ENCODE measurements at places on chromosomes 1 and 21.

DNA sequence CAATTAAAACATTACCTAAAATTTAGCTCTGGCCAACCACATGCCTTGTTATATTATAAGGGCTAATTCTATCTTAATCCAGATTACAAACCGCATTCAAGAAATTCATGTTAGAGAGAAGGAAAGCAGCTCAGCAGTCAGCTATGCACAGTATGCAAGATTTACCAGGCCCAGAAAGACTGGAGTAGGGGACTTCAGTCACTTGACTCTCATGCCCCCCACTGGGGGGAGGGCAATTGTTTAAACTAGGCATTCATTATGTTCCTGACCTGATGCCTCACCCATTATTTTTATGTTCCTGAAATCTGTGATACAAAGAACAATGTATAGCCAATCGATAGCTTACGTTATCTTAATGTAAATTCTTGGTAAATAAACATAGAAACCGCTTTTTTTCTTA is 96.9 kb downstream of the ZNF644 start:
- peak; percentile 72 for DNase-seq

DNA sequence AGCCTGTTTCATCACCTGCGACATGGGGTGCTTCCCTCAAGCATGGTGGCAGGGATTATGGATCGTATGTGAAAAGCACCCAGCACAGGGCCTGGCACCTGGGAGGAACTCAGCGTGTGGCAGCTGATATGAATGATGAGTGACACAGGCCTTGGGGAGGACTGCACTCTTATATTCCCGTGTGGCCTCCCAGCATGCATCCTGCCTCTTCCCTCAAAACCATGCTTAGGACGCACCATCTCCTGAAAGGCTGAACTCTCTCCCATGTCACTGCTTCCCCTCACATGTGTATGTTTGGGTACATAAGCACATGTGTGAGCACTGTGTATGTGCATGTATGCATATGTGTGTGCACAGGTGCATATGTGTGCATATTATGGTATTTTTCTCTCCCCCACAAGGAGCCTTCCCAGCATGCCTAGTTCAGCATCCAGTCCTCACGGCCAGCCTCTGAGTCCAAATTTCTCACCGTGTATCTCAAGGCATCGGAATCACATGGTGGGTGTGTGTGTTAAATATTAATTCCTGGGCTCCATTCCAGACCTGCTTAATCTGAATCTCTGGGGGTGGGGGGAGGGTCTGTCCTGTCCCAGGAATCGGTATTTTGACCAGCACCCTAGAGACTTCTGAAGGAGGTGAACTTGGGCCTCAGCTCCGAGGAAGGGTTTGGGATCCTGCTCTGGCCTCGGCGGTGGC is 12.8 kb downstream of the MYOM3 start:
- no peak for DNase-seq

DNA sequence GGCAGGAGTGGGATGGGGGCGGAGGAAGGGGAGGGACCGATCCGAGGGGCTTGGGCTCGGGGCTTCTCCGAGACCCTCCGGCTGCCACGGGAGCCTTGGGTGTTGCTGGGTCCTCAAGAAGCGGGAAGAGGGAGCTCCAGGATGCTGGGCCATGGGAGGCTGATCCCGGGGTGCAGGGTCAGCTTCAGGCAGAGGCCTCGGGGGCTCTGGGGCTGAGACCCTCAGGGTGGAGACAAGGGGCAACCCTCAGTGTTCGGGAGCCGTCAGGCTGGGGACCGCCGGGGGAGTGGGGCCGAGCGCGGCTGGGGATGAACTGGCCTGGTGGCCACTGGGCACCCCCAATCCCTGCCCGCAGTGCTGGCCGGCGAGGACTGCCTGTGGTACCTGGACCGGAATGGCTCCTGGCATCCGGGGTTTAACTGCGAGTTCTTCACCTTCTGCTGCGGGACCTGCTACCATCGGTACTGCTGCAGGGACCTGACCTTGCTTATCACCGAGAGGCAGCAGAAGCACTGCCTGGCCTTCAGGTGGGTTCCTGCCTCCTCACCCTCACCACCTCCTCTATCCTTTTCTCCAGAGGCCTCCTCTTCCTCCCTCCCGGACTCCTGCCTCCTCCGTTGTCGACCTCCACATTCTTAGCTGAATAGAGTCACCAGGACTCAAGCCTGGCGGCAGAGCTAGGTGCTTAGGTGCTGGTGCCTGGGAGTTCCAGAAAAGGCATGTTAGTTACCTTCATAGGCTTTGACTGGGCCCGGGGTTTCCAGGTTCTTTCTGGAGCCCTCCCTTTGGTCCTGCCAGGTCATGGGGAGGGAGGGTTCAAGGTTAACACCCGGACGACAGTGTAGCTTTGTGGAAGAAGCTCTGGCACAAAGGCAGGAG is 631 bp downstream of the SHISA4 start:
- no peak for DNase-seq

DNA sequence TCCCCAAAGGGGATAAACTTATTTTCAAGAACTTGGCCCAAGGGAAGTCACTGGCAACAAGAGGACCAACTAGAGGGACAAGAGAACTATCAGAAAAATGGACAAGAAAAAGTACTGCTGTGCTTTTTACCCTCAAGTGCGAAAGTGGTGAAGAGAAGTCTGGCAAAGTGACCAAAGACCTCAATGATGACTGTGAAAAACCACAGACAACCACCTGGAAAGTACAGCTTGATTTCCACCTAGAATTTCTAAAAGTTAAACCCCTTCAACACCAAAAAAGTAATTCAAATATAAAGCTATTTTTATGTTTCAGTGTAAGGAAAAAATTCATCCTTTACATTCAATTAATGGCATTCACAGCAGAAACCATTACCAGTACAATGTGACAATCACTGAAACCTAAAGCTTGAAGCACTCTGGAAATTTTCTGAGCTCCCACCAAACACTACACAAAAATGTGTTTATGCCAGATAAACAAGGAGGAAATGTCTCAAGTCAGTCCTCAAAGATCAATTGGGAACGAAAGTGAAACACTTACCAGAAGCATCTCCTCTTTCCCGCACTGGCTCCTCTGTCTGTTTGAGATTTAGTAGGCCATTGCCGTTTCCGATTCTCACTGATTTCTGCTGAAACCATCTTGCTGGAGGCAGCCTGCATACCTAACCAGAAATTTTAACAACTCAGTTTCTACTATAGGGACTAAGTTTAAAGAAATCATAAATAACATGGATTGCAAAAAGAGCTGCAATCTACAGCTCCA is 8.3 kb downstream of the SDE2 start:
- DNase-seq = no peak

DNA sequence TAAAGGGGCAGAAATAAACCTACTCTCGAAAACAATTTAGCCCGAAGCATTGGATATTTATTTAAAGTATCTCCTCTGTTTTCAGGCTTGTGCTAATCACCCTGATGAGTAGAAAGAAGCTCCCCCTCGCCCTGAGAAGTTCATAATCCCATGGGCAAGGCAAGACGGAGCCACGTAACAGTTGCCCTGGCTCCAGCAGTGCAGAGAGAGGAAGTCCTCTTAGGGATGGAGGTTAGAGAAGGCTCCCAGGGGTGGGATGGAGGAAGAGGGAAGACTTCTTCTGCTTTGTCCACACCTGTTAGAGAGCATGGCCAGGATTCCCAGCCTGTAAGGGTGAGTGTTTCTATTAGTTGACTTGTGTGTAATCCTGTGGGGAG is 3.4 kb upstream of the GPR25 start:
- no peak for DNase-seq

DNA sequence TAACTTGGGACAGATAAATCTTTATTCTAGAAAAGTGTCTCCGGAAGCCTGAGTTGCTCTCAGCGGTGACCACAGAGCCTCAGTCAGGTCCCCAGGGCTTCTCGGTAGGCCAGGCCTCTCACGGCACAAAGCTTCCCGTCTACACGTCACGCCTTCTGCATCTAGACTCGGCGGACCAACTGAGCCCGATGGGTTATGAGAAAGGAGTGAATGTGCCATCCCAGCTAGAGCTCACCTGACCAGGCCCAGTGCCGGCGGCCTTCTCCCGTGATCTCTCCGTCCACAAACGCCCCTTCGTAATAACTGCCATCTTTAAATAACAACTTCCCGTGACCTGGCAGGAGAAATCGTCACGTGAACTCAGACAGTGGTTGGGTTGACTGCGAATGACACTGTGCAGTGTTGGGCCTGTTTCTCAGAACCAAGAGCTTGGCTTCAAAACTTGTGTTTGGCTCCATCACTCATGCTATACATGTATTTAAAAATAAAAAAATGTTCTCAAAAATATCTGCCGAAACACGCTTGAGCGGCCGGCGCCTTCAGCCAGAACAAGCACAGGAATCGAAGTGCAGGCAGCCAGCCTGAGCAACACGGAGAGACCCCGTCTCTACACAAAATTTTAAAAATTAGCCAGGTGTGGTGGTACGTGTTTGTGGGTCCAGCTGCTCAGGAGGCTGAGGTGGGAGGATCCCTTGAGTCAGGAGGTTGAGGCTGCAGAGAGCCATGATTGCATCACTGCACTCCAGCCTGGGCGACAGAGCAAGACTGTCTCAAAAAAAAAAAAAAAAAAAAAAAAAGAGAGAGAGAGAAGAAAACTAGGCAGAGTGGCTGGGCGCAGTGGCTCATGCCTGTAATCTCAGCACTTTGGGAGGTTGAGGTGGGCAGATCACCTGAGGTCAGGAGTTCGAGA is 3.1 kb downstream of the MORN1 start:
- DNase-seq = no peak

DNA sequence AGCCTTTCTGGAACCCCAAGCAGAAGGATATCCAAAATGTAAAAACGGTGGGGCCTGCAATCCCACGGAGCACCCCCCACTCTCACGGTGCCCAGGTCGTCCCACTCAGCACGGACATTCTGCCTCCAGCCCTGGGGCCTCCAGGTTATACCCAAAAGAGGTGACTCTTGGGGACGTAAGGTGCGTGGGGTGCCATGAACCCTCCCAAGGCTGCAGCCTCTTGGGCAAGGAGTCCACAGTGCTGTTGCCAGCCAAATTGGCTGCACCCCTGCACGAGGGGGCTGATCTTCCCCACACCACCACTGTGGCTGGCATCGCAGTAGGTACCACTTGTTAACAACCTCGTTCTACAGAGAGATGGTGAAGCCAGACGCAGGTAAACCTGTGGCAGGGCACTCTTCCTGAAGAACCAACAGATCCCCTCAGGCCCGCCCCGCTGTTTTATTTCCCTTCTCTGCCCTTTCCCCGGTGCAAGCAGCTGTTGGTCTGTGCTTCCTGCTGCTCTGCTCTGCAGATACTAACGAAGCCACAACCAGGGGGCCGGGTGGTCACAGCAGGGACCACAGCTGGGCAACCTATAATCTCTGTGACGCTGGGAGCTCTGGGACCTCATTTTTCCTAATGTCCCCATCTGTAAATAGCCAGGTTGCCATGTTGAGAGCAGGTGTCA is 8.7 kb downstream of the TFF3 start:
- DNase-seq = no peak

DNA sequence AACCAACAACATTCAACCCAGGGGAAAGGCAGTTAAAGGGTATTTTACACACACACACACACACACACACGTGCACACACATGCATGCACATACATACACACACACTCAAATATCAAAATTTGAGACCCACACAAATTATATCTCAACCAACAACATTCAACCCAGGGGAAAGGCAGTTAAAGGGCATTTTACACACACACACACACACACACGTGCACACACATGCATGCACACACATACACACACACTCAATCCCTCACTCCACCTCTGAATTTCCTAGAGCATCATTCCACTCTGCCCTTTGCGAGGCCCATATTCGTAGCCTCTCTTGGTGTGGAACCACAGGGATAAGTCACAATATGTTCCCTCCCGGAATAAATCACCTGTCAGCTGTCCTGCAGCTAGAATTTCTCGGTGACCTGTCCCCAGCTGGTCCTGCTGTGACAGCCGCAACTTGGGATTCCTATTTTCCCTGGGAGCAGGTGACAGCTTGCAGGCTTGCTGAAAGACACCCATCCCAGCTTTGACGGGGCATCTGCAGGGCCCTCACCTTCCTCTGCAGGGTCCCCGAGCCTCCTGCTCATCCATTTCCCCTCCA is 122.7 kb downstream of the PSMG1 start:
- no peak for DNase-seq

DNA sequence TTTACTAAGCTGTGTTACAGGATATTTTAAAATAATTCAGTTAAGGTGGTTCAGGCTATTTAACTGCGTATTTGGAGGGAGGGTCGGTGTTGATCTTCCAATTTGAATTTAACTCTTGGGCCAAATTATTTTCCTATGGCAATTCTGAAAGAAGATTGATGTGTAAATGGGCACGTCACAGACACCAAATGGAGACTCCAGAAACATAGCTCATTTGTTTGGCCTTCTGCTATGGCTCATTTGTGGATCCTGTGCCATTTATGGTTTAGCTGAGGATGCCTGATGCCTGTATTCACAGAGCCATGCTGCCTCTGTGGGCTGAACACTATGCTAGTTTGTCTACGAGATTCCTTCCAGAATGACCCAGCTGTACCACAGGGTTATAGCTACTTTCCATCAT is 70.6 kb downstream of the PTGER3 start:
- DNase-seq = no peak

GRCh38 chr1:46030876-46031660 is 101.4 kb downstream of the PIK3R3 start:
- peak; percentile 32 for DNase-seq

DNA sequence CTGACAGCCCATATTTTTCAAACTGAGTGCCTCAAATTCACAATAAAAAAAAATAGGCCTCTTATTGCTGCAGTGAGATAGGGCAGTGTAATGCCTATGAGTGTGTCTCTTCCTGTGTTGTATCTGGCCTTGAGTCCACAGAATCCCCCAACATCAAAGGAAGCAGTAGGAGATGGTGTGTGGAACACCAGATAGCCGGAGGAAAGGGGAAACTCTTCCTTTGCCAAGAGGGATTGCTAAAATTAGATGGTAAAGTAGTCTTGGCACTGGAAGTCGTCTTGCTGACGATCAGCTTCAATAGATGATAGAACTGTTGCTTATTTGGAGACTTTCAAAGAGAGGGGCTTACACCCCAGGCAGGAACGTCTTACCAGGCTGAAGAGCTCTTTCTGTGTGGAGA is 51.8 kb downstream of the RUNX1 start:
- DNase-seq = no peak

- DNase-seq = no peak
Observed at GRCh38 chr1:184116287-184116686, 64.8 kb downstream of the TSEN15 start.

- DNase-seq = no peak
Observed at GRCh38 chr1:28864695-28865094, 49.7 kb upstream of the EPB41 start.

- no peak for DNase-seq
Observed at GRCh38 chr1:219302697-219303096, 129.0 kb downstream of the LYPLAL1 start.

DNA sequence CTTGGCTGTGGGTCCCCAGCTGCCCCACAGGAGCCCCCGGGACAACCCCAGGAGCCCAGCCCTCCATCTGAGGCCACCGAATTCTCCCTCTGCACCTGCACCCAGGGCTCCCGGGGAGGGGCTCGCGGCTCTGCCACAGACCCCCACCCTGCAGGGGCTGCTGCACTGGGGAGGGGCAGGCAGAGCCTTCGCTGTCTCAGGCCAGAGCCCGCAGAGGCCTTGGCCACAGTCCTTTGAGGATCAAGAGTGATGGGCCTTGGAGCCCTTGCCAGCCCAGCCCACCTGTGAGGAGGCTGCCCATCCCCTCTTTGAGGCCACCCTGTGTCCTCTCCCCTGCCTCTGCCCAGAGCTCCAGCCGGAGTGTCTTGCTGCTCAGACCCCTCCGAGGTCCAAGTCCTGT is 6.5 kb downstream of the PERM1 start:
- no peak for DNase-seq

Measured in iris pigment epithelial cell (primary cell).